Pulmonary artery endothelial cell (primary cell): ENCODE measurements at places on chromosomes 3 and 15. TPM values are rescaled to one million over a fixed set of nuclear protein-coding genes. Genes with fewer than 3 reads are reported as not detected.

- no peak for DNase-seq
These were observed 19.2 kb upstream of the LOXL1 start for GRCh38 chr15:73907035-73907408.

DNA sequence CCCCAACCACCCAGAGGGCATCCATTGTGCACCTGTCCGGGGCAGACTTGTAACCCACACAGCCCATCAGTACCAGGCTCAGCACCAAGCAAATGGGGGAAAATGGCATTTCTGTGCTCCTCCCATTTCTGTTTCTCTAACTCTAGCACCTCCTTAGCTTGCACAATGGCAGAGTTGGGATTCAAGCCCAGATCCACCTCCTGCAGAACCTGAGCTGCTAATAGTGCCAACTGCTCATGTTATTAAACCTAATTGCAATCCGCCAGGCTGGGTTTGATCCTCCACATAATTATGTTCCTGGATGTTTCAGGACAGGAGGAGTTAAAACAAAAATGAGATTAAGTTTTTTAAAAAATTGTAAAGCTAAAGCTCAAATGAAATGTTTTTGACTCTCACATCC is 235.0 kb downstream of the OCA2 start:
- no peak for DNase-seq

DNA sequence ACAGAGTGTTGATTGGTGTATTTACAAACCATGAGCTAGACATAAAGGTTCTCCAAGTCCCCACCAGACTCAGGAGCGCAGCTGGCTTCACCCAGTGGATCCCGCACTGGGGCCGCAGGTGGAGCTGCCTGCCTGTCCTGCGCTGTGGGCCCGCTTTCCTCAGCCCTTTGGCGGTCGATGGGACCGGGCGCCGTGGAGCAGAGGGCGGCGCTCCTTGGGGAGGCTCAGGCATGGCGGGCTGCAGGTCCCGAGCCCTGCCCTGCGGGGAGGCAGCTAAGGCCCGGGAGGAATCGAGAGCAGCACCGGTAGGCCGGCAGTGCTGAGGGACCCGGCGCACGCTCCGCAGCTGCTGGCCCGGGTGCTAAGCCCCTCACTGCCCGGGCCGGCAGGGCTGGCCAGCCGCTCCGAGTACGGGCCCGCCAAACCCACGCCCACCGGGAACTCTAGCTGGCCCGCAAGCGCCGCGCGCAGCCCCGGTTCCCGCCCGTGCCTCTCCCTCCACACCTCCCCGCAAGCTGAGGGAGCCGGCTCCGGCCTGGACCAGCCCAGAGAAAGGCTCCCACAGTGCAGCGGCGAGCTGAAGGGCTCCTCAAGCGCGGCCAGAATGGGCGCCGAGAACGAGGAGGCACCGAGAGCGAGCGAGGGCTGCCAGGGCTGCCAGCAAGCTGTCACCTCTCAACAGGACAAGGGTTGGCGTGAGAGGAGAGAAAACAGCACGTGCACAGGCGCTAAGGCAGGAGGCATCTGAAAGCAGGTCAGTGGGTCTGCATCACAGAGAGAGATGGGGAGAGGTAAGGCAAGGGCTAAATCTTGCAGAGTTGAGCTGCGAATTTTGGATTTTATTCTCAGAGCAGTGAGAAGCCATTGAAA is 5.9 kb upstream of the EPB42 start:
- DNase-seq: no peak

Gene VIPR1
- total RNA-seq: 1.9 and 4.5 TPM in 2 replicates
